Ovary (tissue), 10 donors: ENCODE measurements at places on chromosomes 11 and 22.
A peak's percentile ranks its signal among the peaks of the same experiment; 100 is the strongest.

GRCh38 chr11:77402218-77402556 lies 71.7 kb downstream of the PAK1 start:
- no peak for DNase-seq

DNA sequence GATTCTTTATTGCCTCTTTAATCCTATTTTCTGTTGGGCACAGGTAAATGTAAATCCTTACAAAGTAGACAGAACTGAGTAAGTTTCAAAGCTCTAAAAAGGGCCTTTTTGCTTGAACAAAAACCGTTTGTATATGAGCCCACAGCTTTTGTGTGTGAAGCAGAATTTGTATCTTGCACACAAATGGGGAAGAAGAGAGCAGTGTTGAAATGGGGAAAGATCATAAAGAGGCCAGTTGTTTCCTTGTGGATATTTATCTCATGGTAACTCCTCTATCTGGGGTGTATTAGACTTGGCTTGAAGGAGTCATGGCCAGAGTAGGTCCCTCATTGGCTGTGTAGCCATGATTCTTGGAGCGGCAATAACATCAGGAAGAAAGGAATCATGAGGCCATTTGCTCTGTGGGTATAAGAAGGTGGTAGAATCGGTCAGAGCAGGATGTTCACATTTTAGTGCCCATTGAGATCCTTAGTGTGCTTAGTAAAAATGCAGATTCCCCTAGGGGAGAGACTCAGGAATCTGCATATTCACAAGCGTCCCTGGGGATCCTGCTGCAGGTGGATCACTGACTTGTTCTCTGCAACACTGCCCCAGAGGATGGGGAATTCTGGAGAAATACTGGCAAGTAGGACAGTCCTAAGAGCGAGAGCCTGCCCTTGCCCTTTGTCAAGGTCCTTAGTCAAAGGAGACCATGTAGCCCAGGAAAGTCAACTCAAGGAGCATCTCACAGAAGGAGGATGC lies 126.5 kb downstream of the LDLRAD3 start:
- no peak for DNase-seq

DNA sequence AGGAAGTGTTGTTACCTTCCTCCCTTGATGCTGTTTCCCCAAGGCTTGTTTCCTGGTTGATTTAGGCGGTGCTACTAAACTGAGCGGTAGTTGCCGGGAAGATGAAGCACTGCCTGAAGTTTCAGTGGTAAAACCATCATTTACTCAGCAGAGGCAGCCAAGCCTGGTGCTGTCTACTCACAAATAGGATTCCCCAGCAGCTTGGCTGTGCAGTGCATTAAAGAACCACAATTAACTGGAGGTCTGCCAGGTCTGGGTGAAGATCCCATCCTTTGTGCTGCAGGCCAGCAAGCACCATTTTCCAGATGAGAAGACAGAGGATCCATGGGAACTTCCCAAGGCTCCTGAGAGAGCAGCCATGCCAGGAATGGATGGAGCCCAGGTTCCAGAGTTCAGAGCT lies 231.9 kb upstream of the E2F8 start:
- no peak for DNase-seq

DNA sequence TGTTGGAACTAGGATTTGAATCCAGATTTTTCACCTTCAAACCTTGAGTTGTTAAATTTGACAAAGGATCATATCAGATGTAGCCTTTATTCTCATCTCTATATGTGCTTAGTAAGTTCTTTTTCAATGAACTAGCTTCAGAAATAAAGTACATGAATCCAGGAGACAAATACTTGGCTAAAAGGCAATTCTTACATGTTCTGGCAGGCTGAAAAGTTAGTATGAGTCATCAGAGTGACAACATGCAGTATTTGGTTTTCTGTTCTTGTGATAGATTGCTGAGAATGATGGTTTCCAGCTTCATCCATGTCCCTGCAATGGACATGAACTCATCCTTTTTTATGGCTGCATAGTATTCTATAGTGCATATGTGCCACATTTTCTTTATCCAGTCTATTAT lies 40.4 kb downstream of the BBOX1 start:
- no peak for DNase-seq

DNA sequence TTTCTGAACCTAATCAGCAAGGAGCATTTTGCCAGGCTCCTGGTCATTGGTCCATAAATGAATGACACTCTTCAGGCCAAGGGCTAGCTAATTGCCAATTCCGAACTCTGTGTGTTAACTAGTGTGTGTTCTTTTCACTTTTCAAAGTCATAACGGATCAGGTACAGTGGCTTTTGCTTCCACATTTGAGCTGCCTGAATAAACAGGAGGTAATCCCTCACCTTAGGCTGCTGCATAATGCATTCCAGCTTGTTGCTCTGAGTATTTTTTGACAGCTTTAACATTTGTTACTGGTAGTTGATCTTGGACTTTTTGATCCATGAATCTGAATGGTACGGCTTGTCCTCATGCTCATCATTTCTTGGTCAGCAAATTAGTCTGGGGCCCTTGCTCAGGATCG lies 485.1 kb downstream of the CNTN5 start:
- DNase-seq = no peak

DNA sequence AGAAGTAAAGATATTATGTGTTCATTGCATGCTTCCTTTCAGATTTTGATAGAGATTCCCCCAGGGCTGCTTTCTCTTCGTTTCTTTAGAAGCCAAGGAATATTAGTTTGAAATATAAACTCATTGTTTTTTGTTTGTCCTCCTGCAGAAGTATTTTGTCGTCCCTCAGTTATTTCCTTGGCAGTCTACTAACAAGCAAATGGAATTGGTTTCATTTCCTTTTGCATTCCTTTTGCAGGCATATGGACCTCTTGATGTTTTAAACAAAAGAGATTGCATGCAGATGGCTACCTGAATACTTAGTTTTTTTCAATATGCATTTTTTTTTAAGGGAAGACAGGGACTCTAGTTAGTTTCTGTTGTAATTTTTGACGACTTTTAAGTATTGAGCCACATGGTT lies 62.2 kb downstream of the BCL2L13 start:
- no peak for DNase-seq

GRCh38 chr22:23553924-23554870 lies 25.9 kb downstream of the IGLL1 start:
- DNase-seq = no peak

DNA sequence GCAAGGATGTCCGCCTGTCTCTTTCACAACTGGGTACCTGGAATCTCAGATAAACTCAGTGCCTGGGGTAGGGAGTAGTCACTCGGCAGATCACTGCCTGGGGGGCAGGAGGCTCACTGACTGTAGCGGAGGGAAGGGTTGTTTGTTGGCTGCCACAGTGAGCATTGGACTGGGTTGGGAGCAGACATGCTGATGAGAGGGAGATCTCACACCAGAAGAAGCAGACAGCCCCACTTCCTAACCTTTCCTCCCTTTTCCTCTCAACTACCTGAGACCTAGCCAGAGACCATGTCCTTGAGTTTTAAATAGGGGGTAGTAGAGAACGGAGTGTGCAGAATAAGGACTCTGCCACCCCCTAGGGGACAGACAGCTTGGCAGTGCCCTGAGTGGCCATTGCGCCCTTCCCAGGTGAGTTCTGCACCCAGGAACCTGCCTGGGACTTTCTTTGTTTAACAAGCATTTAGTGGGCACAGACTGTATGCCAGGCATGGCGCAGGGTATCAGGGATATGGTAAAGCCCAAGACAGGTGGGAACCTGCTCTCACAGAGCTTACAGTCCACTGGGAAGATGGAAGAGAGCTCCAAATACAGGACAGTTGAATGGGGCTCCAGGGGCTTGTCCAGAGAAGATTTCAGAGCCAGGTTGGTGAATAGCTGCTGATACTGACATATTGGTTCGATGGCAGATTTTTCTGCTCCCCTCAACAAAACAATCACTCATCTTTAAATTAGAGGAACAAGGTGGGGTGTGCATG lies 115.7 kb upstream of the NNMT start:
- peak; percentile 68 for DNase-seq

GRCh38 chr11:76131671-76132631 lies 74.4 kb downstream of the WNT11 start:
- no peak for DNase-seq

DNA sequence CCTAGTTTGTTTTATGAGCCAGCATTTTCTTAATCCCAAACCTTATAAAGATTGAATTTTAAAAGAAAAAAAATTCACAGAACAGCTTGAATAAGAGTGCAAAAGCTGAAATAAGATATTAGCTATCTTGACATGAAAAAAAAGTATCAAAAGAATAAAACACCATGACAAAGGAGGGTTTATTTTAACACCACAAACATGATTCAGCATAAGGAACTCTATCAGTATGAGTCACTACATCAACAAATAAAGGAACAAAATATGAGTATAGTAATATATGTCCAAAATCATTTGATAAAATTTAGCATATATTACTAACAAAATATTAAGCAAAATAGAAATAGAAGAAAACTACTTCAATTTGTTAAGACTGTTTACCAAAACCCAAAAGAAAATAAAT lies 9.6 kb upstream of the LMO1 start:
- DNase-seq = no peak

GRCh38 chr11:114211444-114212121 lies 84.6 kb upstream of the NNMT start:
- DNase-seq = no peak
